Activated CD8-positive, alpha-beta memory T cell treated with anti-CD3 and anti-CD28 coated beads, Interleukin-2, amount 10 ng/mL, durations not matched to agents 7 days and 5 days (primary cell): ENCODE measurements at places on chromosomes 1 and 21. TPM values are rescaled to one million over a fixed set of nuclear protein-coding genes. Genes with fewer than 3 reads are reported as not detected.

- H3K36me3 ChIP-seq: peaks cover 10% of the 10 kb centered on the region
- peaks cover 30% of the 10 kb centered on the region for H3K4me1 ChIP-seq
- DNase-seq: no peak
- no peak overlapping the region for H3K4me3 ChIP-seq
- no peak overlapping the region for H3K27ac ChIP-seq
- H3K27me3 ChIP-seq: no peaks in the 10 kb centered on the region
Measured at GRCh38 chr1:192980856-192981255, 78.3 kb downstream of the UCHL5 start.

DNA sequence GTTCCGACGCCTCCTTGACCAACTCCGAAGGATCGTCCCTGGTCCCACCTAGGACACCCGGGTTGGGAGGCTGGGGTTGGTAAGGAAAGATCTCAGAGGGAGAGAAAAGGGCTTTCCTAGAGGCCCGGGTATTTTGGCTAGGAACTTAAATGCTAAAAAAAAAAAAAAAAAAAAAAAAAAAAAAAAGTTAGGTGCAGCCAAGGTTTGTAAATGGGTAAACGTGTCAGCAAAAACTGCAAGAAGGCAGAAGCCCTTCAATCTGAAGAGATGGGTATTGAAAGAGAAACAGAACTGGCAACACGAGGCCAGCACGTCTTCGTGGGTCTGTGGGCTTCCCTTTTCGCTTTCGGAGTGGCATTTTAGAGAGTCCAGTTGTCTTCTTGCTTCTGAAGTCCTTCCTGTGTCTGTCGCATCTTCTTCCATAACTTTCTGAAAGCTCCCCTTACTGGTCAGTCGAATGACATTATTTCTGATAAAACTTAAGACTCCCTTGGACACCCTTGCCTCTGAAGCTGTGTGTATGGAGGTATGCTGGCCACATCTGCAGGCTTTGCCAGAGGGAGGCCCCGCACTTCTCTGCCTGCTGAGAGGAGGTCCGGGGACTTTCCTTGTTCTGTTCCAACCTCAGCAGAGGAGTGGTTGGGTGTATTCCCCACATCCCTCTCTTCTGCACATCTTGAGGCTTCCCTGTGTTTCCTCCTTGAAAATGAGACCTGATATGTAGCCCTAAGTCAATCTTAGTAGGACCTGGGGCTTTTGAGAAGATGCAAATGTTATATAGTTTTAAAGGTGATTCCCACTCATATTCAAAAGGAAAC lies 745 bp downstream of the RCSD1 start:
- H3K36me3 ChIP-seq: peaks cover 40% of the 10 kb centered on the region
- H3K27me3 ChIP-seq: no peaks in the 10 kb centered on the region
- H3K27ac ChIP-seq: peak overlapping the region; percentile 88
- peak; percentile 61 for DNase-seq
- peaks cover 76% of the 10 kb centered on the region for H3K4me1 ChIP-seq
- peak overlapping the region; percentile 83 for H3K4me3 ChIP-seq

DNA sequence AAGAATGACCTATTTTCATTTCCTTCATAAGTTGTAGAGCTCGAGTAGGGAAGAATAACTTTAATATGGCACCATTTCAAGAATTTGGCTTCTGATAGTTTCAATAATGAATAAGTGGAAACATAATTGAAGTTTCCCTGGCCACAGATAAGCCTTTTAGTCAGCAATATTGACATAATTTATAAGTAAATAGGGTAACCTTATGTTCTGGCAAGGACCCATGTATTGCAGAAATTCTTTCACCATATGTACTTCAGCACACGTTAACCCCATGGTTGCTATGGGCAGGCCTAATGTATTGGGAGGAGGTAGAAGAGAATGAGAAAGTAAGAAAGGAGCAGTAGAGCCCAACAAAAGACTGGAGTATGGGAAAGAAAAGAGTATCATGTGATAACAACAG lies 25.4 kb downstream of the MDM4 start:
- no peak for DNase-seq
- H3K27me3 ChIP-seq: no peaks in the 10 kb centered on the region
- peaks cover 76% of the 10 kb centered on the region for H3K36me3 ChIP-seq
- H3K27ac ChIP-seq: peak overlapping the region; percentile 27

DNA sequence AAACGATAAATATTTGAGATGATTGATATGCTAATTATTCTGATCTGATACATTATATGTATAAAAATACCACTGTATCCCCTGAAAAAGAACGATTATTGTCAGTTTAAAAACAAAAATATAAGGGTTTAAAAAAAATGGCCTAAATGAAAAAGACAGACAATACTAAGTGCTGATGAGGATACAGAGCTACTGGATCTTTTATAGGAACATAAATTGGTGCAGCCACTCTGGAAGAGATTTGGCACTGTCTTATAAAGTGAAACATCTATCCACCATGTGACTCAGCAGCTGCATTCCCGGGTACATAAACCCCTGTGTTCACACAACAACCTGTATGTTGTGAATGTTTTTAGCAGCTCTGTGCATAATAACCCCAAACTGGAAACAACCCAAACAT lies 44.2 kb downstream of the KAZN start:
- H3K27me3 ChIP-seq: no peaks in the 10 kb centered on the region
- no peak overlapping the region for H3K4me3 ChIP-seq
- H3K4me1 ChIP-seq: no peaks in the 10 kb centered on the region
- H3K27ac ChIP-seq: no peak overlapping the region
- no peak for DNase-seq

DNA sequence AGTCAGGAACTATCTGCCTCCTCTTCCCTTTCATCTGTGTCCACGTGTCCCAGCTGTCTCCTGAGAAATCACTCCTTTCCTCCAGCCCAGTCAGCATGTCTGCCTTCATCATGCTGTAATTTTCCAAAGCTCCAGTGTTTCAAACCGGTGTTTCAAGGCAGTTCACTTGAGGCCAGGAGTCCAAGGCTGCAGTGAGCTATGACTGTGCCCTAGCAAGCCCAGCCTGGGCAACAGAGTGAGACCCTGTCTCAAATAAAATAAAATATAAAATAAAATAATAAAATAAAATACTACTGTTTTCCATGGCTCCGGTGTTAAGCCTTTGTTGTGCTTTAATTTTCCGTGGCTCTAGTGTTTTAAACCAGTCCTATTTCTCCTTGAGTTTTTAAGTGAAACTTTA lies 7.9 kb upstream of the SELENON start:
- no peak overlapping the region for H3K27ac ChIP-seq
- peaks cover 14% of the 10 kb centered on the region for H3K4me1 ChIP-seq
- no peaks in the 10 kb centered on the region for H3K36me3 ChIP-seq
- no peak for DNase-seq
- peaks cover 21% of the 10 kb centered on the region for H3K27me3 ChIP-seq

GRCh38 chr21:15301014-15301413 lies 236.2 kb upstream of the NRIP1 start:
- H3K4me3 ChIP-seq: no peak overlapping the region
- H3K4me1 ChIP-seq: no peaks in the 10 kb centered on the region
- no peak for DNase-seq

GRCh38 chr1:204146309-204146708 lies 5.5 kb downstream of the ETNK2 start:
- no peaks in the 10 kb centered on the region for H3K36me3 ChIP-seq
- H3K4me1 ChIP-seq: no peaks in the 10 kb centered on the region
- H3K27ac ChIP-seq: no peak overlapping the region
- H3K4me3 ChIP-seq: no peak overlapping the region

The FAM72B gene
- total RNA-seq: 41.1 TPM

The TMEM269 gene
- total RNA-seq: not detected

- peak; percentile 59 for DNase-seq
- H3K27ac ChIP-seq: no peak overlapping the region
- H3K36me3 ChIP-seq: no peaks in the 10 kb centered on the region
- H3K27me3 ChIP-seq: no peaks in the 10 kb centered on the region
- no peaks in the 10 kb centered on the region for H3K4me1 ChIP-seq
Measured at GRCh38 chr21:29849735-29850176, 90.0 kb downstream of the GRIK1 start.

The RAB25 gene
- total RNA-seq: not detected
